ENCODE measurements at places on chromosomes 7 and 10.

DNA sequence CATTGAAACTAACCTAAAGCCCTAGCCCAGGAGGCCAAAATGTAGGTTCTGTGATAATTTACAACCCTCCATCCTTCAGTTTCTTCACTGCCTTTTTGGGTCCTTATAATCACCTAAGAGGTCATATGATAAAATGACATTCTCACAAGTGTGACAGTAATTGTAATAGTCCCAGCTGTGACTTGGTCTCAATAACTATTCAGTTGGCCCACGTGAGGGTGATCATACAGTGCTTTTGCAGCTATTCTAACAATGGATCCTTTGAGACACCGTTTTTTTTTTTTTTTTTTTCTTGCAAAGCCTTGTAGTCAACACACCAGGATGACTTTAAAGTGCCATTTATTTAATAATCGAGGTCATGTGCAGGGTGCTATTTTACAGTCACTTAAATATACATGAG is 760.0 kb downstream of the PHTF2 start:
- no peak for DNase-seq

DNA sequence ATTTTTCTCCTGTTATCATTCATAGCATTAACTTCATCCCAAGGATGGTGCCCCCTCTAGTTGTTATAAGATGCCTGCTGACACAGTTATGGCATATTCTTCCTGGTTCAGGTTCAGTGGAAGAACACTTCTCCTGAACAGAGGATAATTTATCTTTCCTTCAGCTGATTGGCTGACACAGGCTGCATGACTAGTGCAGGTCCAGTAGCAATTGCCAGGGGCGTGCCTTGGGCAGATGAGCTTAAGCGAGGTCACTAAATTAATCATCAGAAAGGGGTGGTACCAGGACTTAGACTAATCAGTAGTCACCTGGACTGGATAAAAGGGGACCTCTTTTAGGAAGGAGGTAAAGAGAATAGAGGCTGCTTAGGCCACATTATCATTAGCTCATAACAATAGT is 42.3 kb downstream of the BZW2 start:
- DNase-seq: no peak

GRCh38 chr10:26593896-26594295 is 103.6 kb upstream of the PDSS1 start:
- DNase-seq: no peak

- DNase-seq: peak; percentile 75
These were observed 4.2 kb upstream of the UPP1 start for GRCh38 chr7:48084727-48085432.

GRCh38 chr7:114652041-114652440 is 237.4 kb downstream of the FOXP2 start:
- no peak for DNase-seq

DNA sequence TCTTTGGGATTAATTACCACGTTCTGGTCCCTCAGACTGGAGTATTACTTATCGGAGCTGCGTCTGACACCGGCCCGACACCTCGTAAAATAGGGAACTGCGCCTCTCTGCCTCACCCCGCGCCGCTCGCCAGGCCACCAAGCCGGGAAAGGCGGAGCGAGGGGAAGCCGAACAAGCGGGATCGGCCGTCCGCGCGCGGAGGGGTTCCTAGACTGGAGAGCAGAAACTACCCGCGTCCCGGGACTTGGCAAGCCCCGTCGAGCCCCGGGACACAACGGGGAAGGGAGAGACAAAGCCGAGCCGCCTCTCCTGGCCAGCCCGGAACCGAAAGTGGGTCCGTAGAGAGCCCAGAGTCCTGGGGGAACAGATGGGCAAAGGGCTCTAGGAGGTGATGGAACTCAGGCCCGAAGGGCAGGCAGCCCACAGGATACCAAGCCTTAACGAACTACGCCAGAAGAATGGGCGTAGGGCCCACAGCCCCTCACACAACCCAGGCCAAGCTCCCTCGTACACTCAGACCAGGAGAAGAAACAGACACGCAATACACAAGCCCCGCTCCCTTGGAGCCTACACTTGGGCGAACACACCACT is 6.5 kb downstream of the LBX1 start:
- no peak for DNase-seq

GRCh38 chr10:84665883-84666463 is 337.6 kb downstream of the CCSER2 start:
- DNase-seq: no peak

DNA sequence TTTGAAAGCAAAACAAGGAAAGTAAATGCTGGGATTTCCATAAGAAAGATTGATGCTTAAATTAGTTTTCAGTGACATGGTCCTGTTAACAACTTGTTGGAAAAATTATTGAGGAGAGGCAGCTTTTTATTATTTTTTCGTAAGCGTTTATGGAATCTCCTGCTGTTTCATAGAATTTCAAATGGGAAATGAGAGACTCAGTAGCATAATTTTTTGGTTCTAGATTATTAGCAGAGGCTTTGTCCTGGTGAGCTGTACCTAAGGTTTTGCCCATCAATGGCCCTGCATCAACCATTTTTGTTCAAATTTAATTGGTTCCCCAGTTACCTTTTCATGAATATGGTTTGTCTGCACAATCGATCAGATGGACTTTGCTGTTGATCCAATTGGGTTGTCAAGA is 205.7 kb downstream of the BMPER start:
- no peak for DNase-seq

DNA sequence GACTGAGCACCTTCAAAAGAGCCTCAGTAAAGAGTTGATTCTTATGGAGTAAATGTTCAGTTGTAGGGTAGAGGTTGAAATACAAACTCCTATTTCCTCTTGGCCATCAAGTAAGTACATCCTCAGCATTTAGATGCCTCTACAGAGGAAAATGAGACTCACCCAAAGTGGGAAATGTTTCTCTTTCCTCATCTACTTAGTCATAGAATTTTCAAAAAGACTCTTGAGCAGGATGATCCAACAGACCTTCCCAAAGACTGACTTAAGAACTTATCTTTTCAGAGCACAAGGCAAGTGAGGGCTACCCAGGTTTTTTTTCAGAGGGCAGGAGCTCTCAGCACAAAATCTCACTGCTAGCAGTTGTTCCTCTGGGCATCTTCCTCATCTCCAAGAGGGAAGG is 449.1 kb downstream of the KCNMA1 start:
- DNase-seq: no peak

DNA sequence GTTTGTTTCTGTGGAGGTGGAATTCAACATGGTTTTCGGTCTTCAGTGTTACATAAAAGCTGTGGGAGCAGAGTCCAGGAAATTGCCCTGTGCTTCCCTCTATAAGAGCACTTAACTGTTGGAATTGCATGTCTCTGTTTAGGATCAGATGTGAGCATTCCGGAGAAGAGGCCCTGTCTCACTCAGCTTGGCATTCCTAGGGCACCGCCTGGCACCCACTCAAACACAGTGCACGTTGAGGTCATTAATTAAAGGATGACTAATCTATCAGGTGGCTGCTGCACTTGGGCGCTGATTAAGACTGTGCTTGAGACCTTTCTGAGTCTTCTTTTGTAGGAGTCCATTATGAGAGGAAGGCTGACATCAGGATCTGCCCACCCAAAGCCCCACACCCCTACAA is 82.8 kb upstream of the VIPR2 start:
- no peak for DNase-seq
